ENCODE measurements at places on chromosomes 3 and 15.

GRCh38 chr3:190840146-190840545 lies 22.3 kb downstream of the GMNC start:
- DNase-seq: no peak

GRCh38 chr3:4848176-4848825 lies 130.9 kb upstream of the BHLHE40 start:
- DNase-seq: no peak

DNA sequence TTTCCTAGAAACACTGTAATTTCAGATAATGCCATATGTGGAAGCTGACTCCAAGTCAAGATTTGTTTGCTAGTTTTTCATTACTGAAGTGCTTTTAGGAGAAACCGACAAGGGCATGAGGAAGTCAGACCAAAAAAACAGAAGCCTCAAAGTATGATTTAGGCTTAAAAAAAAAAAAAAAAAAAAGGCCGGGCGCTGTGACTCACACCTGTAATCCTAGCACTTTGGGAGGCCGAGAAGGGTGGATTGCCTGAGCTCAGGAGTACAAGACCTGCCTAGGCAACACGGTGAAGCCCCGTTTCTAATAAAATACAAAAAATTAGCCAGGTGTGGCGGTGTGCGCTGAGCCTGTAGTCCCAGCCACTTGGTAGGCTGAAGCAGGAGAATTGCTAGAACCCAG lies 11.6 kb downstream of the RPL15 start:
- no peak for DNase-seq

GRCh38 chr3:64226730-64227129 lies 1.5 kb upstream of the PRICKLE2 start:
- DNase-seq: no peak

- no peak for DNase-seq
Measured at GRCh38 chr3:119294696-119295671, 801 bp downstream of the ARHGAP31 start.

- no peak for DNase-seq
Measured at GRCh38 chr3:23490459-23490858, 287.3 kb downstream of the UBE2E2 start.

DNA sequence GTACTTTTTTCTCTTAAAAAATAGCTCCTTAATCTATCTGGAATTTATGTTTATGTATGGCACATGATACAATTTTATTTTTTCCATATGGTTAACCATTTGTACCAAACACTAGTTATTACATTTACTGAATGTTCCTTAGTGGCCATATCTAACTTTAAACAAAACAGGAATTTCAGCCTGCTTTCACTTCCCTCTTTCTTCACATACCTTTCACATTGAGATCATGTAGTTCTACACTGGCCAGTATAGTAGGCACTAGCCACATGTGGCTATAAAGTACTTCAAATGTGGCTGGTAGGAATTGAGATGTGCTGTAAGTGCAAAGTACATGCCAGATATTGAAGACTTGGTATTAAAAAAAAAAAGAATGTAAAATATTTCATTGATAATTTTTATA lies 4.7 kb upstream of the RYK start:
- DNase-seq: no peak

GRCh38 chr15:74784426-74785193 lies 2.7 kb downstream of the CSK start:
- no peak for DNase-seq

GRCh38 chr3:38404286-38404685 lies 49.4 kb upstream of the ACVR2B start:
- DNase-seq: no peak
